ENCODE measurements at places on chromosomes 4 and X.

DNA sequence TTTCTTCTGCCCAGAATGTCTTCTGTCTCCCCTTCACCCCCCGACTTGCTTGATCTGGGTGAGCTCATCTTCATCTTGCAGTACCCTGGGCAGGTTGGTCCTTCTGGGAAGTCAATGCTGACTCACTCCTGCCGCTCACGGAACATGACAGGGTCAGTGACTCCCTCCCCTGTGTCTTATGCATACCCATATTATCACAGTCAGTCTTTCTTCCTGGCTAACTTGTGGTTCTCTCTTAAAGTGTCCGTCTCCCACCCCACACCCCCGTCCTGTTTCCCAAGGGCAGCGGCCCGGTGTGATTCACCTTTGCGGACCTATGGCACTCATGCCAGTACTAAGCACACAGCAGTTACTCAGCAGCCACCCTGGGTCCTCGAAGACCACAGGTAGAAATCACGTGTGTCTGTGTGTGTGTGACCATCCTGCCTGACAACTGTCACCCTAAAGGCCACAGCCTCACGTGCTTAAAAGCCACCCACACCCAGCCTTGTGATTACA, 17.7 kb downstream of the IQSEC2 start:
- DNase-seq = no peak

- no peak for DNase-seq
Measured at GRCh38 chrX:46678232-46678631, 80.7 kb downstream of the SLC9A7 start.

DNA sequence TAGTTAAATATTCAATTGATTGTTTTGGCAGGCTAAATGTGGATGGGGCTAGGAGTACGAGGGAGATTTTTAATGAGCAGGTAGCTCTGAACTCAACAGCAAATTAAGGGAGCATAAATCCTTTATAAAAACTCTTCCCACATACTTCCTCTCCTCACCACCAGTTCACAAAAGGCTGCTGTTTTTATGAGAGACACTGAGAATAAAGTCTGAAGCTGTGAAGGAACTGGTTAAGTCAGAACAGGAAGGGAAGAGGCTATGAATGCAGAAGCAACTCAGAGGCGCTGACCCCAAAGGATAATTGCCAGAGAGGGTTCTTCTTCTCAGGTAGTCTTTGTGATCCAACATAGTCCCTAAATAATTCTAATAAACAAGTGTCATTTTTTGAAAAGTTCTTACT, 406.1 kb downstream of the GPM6A start:
- DNase-seq = no peak

GRCh38 chr4:172838111-172838510, 330.5 kb upstream of the GALNT7 start:
- DNase-seq = no peak

GRCh38 chr4:185792384-185793115, 19.4 kb downstream of the SORBS2 start:
- no peak for DNase-seq
